ENCODE measurements at places on chromosomes 3 and 15.

DNA sequence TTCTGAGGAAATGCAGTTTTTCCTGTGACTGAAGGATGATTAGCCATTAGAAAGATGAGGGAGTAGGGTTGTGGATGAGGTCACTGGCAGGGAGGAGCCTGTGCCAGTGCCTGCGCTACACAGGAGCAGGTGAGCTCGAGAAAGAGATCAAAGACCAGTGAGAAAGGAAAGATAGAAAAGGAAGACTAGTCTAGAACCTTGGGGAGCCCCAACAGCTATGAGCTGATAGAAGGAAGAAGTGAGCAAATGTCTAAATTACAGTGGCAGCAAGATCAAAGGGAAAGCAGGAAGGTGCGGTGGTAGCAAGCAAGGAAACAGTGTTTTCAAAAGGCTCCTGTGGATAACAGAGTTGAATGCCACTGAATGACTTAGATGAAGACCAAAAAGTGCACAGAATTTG lies 39.6 kb downstream of the LNP1 start:
- DNase-seq = no peak

DNA sequence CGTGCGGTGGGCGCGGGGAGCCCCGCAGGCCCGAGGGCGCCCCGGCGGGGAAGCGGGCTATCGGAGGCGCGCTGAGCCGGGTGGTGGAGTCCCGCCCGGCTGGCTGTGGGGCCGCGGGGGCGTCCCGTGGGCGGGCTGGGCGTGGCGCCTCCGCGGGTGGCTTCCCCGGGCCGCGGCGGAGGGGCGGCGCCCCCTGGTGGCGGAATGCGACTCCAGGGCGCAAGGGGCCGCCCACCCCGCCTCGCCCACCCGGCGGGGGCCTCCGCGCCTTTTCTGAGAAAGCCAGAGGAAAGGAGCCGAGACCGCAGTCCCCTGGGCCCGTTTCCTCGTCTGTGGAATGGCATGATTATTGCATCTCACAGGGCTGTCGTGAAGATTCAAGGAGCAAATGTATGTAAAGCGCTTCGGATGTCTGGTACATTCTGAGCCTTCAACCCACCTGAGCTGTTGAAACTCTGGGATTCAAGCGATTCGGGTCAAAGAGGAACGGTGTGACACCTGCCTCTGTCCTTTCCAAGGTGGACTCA lies 31.9 kb upstream of the RAB6B start:
- peak; percentile 63 for DNase-seq

GRCh38 chr3:116018646-116019045 lies 395.3 kb downstream of the GAP43 start:
- DNase-seq = no peak

DNA sequence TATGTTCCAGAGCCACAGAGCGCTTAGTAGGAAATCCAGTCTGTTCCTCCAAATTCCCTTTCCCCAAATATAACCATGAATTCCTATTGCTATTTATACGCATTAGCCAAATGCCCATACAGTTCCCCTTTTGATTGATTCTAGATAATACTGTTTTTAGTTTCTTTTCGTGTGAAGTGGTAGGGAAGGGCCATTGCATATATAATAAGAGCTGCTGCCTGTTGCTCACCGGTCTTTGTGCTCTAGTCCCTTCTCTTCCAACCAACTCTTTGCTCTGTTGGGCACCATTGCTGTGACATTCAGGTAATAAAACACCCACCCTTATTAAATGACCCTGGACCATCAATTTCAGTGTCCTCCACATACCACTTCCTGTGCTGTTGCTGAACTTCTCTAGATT lies 379.9 kb upstream of the KCNMB2 start:
- peak; percentile 11 for DNase-seq

GRCh38 chr3:131505421-131505820 lies 2.6 kb upstream of the MRPL3 start:
- DNase-seq = peak; percentile 13

GRCh38 chr3:56858331-56858730 lies 56.6 kb upstream of the ARHGEF3 start:
- DNase-seq = no peak

DNA sequence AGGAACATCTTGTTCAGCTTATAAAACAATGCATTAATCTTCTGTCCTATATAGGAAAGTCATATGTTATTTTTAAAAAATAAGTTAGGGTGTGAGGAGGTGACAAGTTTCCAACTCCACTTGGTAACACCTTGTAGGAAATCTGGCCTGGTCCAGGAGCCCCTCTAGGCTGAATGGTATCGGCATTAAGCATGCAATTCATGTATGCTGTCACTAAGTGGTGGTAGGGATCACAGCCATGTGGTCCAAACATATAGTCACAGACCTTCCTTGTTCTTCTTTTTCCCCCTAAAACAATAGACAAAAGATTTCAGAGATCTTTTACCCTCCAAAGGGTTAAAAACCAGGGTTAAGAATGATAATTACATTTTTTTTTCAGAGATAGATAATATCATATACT lies 4.2 kb upstream of the APBA2 start:
- DNase-seq = no peak

GRCh38 chr3:96931119-96931862 lies 116.9 kb downstream of the EPHA6 start:
- no peak for DNase-seq

DNA sequence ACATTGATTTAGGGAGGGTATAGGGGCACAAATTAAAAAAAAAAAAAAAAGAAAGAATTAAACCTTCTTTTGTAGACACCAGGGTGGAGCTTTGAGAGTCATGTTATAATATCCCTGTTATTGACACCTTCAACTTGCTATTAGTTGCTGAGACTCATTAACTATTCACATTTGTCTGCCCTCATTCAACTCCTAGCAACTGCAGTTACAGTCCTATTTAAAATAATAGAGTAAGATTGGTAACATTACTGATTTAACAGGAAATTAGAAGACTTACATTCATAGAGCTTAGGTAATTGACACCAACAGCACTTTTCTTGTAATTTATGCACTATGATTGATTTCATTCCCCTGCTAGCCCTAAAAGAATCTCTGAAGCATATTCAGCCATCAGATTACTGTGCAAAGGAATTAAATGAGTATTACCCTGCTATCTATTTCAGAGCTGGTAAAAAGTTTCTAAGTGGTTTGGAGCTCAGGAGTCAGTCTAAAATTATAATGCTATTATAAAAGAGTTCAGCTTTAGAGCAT lies 148.8 kb upstream of the TBL1XR1 start:
- no peak for DNase-seq

DNA sequence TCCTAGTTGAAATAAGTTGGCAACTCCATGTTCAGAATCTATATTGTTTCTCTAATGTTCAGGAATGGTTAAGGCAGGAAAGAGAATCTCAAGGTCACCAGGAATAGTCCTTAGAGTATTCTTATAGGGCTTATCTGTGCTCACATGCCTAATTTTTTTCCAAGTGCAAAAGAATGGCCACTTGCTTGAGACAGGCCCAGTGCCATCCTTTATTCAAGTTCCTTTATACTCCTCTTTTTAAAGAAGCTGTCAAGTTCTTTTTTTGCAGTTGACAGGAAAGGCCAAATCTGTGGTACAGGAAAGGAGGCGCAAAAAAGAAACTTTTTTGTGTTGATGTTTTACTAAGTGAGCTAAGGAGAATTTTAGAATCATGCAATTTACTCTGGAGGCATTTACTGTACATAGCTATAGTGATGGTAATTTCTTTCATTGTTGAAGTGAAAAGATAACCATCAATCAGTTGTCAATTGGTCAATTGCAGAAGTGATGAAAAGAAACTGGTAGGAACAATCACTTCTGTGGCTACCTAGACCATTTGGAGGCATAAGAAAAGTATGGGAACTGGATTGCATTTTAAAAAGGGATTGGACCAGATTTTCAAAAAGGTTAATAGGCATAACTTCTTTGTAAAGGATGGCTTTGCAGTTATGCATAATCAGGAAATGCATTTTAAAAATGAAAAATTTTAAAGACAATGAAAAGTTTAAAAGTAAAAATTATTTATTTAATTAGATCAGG lies 102.5 kb upstream of the SOX2 start:
- no peak for DNase-seq

DNA sequence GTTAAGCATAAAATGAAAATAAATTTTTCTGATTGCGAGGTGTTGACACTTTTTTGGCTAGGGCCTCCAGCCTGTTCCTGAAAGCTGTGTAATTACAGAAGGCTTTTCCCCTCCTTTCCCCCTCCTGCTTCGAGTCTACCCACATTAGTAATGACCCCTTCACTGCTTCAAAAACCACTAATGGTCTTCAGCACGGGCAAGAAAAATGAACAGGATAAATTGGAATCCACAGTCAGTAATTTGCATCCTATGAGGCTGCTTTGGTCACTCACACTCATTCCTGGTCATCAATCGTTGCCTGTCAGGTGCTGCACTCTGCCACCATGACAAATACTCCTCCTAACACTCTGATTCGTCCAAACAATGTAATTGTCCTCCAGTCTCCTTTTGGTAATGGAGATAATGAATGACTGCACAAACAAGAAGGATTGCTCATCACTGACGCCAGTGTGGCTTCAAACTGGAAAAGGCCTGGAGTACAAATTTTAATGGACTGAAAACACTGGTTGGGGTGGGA lies 148.6 kb downstream of the MEIS2 start:
- no peak for DNase-seq

DNA sequence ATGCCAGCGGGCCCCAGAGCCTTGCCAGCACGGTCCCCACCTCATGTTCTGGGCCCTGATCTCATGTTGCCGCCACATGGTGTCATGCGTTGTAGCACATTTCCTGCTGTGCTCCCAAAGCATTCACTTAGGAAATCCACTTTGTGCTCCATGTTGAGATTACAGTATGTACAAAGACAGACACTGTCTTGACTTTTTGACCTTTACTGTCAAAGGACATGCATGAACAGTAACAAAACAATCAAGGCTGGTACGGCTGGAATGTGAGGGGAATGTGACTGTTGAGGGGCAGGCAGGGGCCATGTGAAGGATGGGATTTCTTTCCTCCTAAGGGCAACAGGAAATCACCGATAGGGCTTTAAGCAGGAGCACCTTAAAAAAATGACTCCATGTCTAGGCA lies 53.3 kb upstream of the RPL32 start:
- no peak for DNase-seq

GRCh38 chr3:100891033-100891432 lies 102.2 kb downstream of the ABI3BP start:
- DNase-seq = peak; percentile 15

DNA sequence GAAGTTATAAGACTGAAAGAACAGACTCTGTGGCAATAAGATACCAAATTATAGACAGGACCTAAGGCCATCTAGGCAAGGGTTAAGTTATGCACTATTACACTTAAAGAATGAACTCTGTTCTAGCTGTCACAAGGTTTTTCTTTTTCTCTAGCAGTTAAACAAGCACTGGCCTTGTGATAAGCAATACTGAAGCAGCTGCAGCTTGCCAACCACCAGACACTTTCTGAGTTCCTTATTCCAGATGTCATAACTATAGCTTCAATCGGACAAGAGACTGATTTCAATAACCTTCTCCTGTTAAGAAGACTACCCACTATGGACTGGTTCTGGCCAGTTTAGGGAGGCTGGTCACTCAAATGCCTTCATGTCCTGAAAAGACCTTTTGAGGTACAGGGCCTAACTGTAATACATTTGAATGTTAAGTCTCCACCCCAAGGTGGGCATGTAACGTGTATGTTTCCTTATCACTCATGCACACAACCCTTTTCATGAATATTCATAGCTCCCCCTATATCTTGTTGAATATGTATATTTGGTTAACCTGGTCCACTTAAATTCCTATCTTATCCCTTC lies 85.8 kb downstream of the CFAP20DC start:
- no peak for DNase-seq

DNA sequence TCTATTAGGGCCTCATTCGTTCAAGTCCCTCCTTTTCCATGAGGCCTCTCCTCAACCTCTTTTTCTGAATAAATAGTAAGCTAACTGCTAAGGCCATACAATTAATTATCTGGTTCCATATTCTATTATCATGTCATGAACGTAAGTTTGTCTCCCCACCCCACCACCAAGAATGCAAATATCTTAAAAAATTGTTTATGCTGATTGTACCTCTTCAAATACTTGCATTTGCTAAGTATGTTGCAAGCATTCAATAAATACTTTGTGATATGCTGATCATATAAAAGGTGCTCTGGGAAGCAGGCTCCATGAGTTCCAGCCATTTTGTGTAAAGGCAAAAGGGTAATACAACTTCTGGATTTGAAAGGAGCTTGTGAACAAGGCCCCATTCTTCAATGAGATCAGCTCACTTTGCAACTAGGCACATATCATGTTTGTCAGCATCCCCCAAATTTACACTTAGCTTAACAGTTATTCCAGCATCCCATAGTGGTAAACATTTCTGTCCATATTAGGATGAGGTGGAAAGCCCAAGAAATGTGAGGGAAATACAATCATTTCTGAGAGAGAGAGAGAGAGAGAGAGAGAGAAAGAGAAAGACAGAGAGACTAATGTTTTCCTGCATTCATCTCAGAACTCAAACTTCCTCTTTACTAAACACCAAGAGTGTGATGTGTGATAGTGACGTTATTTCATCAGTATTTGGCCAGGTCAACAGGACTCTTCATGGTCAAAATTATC lies 33.2 kb downstream of the SLC12A8 start:
- DNase-seq = no peak

- no peak for DNase-seq
Measured at GRCh38 chr3:24263069-24263668, 231.5 kb downstream of the THRB start.

DNA sequence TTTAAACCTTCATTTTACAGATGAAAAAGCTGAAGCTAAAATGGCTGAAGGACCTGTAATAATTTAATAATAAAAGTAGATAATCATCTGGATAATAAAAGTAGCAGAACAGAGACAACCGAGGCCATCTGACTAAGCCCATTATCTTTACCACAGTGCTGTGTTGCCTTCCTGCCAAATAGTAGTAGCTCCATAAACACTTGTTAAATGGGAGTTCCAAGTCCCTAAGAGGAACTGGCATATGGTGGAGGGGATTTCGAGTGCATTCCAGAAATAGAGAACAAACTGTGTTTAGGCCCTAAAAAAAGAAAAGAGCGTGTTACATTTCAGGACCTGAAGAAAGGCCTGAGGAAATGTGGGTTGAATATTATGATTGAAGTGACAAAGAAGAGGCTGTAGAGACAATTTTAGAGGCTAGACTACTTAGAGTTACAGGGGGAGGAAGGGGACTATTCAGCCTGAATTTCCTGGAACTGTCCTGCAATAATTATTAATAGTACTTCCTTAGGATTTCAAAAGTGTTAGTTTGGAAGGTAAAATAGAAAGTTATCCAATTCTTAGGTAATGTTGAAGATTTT lies 424.3 kb downstream of the ROBO2 start:
- DNase-seq = no peak

DNA sequence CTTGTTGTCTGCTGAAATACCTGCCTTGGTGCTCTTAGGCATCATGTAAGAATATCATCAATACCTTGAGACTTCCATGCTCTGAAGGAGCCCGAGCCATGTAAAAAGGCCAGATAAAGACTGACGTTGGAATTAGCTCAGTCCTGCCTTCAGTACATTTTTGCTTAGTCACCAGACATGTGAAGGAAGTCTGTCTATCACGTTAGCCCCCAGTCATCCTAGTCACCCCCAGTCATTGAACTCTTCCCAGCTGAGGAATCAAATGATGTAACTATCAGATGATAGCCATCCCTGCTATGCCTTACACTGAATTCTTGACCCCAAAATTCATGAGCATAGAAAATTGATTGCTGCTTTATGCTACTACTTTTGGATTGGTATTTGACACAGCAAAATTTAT lies 351.2 kb upstream of the SGO1 start:
- DNase-seq = no peak

Measured in inflammatory macrophage treated with lipopolysaccharide for 1 hour (primary cell).